Activated T-cell treated with anti-CD3 and anti-CD28 coated beads for 48 hours (primary cell): ENCODE measurements at places on chromosomes 4 and X.

GRCh38 chr4:163121689-163122088 is 45.0 kb downstream of the NAF1 start:
- DNase-seq = no peak

DNA sequence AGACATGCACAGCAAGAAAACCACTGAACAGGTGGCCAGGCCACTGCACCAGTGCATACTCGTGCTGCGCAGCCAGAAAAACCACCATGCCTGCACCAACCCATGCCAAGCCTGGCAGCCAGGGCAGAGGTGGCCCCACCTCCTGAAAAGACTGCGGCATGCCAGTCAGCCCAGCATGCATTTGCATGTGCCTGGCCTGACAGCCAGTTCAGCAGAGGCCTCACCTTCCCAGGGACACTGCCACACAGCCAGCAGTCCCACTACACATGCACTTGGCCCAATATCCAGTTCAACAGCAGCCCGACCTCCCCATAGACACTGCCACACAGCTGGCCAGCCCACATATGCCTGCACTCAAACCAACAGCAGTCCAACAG is 43.5 kb upstream of the DDX60 start:
- DNase-seq = no peak

- DNase-seq = no peak
Measured at GRCh38 chrX:119505945-119506344, 37.7 kb downstream of the SLC25A5 start.

DNA sequence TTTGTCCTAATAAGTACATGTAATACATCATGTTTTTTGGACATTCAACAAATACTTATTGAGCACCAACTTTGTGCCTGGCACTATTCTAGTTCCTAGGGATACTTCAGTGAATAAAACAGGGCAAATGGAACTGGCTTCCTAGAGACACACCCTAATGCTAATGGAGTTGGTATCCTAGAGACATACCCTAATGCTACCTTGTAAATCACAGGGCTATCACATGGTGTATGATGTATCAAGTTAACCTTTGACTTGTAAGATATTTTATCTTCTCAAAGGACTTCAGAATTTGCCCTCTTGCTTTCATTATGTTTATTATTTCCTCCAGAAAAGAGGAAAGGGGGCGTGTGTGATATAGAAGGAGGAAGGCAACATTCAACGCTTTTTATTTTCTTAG is 10.1 kb downstream of the GK start:
- no peak for DNase-seq

- no peak for DNase-seq
Measured at GRCh38 chr4:97892592-97893266, 250.5 kb downstream of the STPG2 start.

GRCh38 chr4:2042204-2042946 is 16.8 kb upstream of the NAT8L start:
- no peak for DNase-seq

GRCh38 chrX:103464072-103464773 is 55.1 kb downstream of the RAB40A start:
- DNase-seq = no peak
